ENCODE measurements at places on chromosomes 3 and 15. TPM values are rescaled to one million over a fixed set of nuclear protein-coding genes. Genes with fewer than 3 reads are reported as not detected.

Gene MOBP
- total RNA-seq: not detected

GRCh38 chr3:64445109-64445943 lies 220.1 kb upstream of the PRICKLE2 start:
- no peak for DNase-seq

Gene ZNF80
- not detected for total RNA-seq

DNA sequence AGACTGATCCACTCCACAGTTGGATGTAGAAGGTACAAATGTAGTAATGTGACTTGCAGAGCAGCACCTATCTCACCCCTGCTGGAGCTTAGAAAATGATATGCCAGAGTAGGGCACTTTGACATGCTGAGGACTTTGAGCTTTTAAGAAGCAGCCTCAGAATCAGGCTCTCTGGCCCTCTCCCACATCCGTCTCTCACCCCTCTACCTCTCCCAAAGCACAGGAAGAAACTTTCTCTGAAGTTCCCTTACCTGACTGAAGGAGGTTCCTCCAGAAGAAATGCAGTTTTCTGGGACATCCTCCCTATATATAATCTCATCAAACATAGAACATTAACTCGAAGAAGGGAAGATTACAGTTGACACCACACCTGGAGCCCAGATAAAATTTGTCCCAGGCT lies 98.4 kb upstream of the PEX5L start:
- DNase-seq: no peak

Gene PLSCR5
- not detected for total RNA-seq

Gene FOXL2
- not detected for total RNA-seq

DNA sequence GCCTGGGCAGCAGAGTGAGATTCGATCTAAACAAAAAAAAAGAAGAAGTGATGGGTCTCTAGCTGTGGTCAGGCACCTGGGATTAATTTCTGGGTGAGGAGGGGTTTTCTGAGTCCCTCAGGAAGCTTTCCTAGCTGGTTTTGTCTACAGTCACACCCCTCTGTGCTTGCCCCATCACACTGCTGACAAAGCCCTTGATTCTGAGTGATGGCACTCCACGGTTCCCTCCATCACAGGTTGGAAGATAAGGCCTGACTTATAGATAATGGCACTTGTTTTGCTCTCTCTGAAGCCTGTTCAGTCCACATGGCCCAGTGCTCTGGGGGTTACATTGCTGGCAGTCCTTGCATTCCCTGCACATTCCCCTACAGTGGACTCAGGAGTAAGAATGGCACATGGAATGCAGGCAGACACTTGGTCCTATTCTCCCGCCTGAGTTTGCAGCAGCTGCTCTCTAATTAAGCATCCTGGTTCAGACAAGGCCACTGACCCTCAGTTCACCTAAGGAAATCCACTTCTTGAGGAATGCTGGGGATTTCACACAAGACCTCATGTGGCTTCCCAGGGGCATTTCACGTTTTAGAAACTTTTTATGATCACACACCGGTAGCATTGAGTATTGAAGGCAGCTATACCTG lies 81.0 kb upstream of the NMNAT3 start:
- DNase-seq: no peak

GRCh38 chr3:55720614-55721013 lies 233.5 kb upstream of the WNT5A start:
- no peak for DNase-seq

Gene IL5RA
- total RNA-seq: 2.1 TPM
